NCI-H146 (cell line): ENCODE measurements at places on chromosomes 3 and 15.
A peak's percentile ranks its signal among the peaks of the same experiment; 100 is the strongest.

- no peak for DNase-seq
These were observed 42.7 kb downstream of the ESYT3 start for GRCh38 chr3:138477120-138477519.

GRCh38 chr3:145776782-145777408, 384.1 kb downstream of the PLOD2 start:
- DNase-seq = peak; percentile 71

DNA sequence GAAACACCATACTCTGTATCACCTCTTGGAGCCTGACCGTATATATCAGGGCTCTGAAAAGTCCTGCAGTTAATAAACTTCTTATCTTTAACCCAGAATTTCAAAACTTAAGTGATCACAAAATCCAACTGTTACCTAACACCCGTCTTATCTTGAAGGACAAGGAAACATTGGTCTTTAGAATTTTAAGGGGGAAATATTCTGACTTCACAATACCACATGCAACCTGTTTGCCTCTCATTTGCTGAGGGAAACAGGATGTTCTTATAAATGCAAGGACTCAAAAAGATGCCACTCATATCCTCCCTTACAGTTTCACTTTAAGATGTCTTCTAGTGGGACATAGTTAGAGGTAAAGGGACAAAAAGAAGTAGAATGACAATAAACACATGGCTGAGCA, 67.9 kb downstream of the CRTC3 start:
- DNase-seq = no peak

GRCh38 chr15:53987480-53987879, 9.2 kb downstream of the UNC13C start:
- no peak for DNase-seq

GRCh38 chr3:118754406-118755252, 280.0 kb downstream of the IGSF11 start:
- no peak for DNase-seq

- peak; percentile 76 for DNase-seq
These were observed 67.6 kb upstream of the HACD2 start for GRCh38 chr3:123652342-123652984.

DNA sequence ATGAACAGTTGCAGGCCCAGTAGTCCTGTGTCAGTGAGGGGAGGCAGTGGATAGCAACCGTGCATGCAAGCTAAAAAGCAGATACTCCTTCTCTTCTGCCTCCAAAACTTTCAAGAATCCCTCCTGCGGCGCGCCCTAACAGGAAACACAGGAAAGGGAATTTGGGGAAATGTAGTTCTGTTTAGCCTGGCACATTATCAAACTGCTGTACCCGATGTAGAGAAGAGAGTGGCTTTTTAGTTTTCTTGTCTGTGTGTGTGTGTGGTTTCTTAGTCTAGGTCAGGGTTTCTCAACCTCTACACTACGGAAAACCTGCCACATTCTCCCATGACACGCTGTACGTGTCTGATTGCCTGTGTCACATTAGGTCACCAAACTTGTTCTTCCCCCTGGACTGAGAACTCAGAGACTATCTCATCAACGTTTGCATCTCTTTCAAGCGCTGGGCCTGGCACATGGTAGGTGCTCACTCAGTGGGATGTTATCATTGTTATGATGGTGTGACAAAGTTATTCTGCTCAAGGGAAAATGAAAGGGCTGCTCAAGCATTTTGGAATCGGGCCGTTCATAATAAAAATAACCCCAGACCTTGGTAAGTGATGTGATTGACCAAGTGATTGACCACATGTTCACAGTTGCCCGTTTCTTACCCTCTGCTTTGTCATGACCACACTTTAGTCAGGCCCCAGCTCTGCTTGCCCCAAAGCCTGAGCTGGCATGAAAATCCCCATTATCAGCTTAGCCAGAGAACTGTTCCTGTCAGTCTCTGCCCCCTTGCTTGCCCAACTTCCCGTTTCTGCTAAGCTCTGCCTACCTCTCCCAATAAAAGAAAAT, 33.2 kb downstream of the TM4SF4 start:
- DNase-seq = no peak

GRCh38 chr3:144003051-144003450, 31.4 kb downstream of the DIPK2A start:
- no peak for DNase-seq

GRCh38 chr15:39574427-39574826, 6.5 kb upstream of the THBS1 start:
- DNase-seq = no peak

DNA sequence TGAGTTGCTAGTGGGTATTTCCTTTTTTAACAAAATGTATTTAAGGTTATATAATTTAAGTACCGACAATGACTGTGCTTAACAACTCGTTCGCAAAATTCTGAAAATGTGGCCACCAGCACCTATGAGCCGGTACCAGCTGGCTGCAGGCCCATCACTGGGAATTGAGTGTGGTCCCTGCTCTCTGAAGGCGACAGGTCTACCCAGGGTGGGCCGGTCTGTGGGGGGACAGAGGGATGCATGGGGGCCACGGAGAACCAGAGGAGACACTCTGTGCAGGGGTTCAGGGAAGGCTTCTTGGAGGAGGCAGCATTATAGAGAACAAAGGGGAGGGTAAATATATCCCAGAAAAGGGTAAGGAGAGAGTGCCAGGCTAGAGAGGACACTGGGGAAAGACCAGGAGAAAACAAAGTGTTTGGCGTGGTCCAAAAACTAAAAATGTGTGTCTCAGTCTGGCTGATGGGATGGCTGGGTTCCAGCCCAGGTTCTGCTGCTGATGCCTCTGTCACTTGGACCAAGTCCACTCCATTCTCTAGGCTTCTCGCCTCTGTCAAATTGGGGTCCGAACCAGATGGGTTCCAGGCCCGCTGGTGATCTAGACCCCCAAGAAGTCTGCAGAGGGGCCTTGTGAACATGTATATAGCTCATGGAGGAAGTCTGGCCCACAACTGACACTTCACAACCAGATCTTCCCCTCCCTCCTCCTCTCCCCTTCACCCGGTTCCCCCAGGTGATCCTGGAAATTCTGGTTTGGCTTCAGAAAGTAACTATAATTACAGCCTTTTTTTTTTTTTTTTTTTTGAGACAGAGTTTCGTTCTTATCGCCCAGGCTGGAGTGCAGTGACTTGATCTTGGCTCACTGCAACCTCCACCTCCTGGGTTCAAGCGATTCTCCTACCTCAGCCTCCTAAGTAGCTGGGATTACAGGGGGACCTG, 10.7 kb upstream of the CYP11A1 start:
- no peak for DNase-seq

DNA sequence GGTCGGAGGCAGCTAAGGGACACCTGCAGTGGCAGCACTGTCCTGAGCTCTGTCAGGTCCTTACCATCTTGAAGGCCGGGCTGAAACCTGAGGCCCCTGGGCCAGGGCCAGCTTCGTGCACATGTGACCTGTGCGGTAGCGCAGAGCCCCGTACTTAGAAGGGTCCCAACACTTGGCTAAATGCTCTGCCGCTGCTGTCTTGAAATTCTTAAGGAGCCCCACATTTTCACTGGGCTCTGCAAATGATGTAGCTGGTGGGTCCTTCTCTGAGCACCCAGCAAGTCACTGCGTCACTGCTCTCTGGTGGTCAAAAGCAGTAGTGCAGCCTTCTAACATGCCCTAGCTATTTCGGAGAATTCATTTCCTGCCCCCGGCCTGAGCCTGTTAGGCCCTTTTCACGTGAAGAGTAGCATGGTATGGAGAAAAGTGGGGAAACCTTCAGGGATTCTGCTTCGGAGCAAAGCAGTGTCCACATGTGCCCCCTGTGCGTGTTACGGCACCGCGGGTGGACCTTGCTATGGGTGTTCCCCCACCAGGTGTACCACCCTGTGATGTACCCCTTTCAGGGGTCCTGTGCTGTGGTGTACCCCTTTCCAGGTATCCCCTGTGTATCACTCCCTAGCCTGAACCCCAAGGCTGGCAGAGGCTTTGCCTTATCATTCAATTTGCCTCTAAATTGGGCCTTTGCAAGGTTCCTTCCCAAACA, 79.7 kb downstream of the TMEM266 start:
- peak; percentile 36 for DNase-seq

DNA sequence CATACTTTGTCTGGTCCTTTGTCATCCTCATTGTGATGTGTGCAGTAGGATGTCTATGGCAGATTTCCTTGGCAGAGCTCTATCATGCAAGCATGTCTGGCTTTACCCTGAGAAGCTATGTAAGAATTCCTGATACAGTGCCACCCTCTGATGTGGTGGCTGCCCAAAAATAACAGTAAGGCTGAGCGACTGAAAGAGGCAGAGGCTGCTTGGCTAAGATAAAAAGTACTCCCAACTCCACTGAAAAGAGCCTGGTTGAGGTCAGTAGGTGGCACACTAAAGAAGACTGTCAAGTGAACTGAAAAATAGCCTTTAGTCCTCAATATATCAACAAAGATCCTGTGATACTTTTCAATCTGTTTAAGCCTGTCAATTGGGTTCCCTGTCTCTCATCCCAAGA, 31.7 kb downstream of the BTLA start:
- DNase-seq = no peak

GRCh38 chr3:191997579-191998268, 536.8 kb downstream of the PYDC2 start:
- no peak for DNase-seq

- no peak for DNase-seq
These were observed 104.4 kb downstream of the THSD4 start for GRCh38 chr15:71219645-71220044.

- DNase-seq = no peak
These were observed 160.6 kb upstream of the IQSEC1 start for GRCh38 chr3:13233487-13234485.

- DNase-seq = no peak
These were observed 17.4 kb upstream of the RPUSD3 start for GRCh38 chr3:9861201-9861600.

DNA sequence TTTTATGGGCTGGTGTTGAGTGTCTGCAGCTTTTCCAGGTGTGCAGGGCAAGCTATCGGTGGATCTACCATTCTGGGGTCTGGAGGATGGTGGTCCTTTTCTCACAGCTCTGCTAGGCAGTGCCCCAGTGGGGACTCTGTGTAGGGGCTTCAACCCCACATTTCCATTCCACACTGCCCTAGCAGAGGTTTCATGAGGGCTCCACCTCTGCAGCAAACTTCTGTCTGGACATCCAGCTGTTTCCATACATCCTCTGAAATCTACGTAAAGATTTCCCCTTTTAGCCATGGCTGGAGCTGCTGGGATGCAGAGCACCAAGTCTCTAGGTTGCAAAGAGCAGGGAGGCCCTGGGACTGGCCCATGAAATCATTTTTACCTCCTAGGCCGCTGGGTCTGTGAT, 11.6 kb downstream of the RFX7 start:
- DNase-seq = no peak

GRCh38 chr3:127794402-127794801, 27.9 kb downstream of the MGLL start:
- DNase-seq = no peak

- DNase-seq = no peak
These were observed 47.9 kb downstream of the ATP13A5 start for GRCh38 chr3:193330555-193331204.

GRCh38 chr3:65174713-65175112, 486.9 kb upstream of the ADAMTS9 start:
- no peak for DNase-seq

- no peak for DNase-seq
These were observed 269.9 kb upstream of the UBE2E2 start for GRCh38 chr3:22933051-22933840.

DNA sequence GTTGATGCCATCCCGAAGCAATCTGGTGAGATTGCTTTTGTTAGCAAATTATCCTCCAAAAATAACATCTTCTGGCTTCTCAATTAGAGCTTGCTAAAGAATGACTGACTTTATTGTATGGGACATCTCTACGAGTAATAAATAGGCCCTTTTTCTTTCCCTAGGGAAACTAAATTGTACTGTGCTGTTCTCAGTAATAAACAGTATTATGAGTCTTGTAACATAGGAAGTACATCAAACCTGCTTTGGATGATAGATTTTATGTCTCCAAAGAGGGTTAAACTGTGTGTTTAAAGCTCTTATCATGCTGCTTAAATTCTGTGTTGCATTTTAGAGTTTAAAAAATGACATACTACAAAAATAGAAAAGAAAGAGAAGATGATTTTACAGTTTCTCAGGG, 153.4 kb upstream of the THRB start:
- DNase-seq = no peak

DNA sequence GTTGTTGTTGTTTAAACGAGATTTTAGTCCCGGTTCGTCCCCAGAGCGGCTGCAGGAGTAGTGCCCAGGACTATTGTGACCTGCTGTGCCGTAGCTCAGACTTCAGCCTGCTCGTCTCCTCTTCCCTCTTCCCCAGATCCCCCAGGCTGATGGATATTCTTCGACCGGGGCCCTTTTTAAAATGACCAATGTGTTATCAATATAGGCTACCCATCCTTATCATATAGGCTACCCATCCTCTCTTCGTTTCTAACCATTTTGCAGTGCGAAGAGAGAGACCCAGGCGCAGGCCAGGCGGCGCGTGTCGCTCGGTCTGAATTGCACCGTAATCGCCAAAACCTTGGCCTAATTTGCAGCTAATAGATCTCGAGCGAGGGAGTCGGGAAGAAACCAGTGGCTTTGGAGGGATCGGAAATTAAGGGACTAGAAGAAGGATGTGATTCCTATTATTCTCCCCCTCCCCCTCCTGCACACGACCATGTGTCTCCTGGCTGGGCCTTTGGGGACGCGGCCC, 23.0 kb downstream of the NR2F2 start:
- DNase-seq = no peak

GRCh38 chr3:81723732-81724313, 37.6 kb downstream of the GBE1 start:
- peak; percentile 5 for DNase-seq

DNA sequence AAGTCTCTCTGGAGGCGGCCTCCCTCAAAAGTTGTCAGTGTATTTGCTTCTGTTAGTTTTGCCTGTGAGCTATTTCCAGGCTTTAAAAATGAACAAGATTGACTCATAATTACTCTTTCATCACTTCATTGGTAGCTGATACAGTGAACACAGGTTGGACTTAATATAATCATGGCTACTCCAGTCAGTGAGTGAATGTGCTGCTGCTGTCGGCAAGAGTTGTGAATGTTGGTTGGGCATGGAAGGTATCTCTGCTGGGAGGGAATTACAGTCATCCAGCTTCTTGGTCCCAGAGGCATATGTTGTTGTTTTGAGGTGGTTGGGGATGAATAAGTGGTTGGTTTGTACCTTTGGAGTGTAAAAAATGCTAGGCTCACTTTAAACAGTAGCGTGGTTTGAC, 11.5 kb downstream of the TCF12 start:
- DNase-seq = no peak

GRCh38 chr3:156678197-156678596, 3.8 kb downstream of the TIPARP start:
- no peak for DNase-seq

DNA sequence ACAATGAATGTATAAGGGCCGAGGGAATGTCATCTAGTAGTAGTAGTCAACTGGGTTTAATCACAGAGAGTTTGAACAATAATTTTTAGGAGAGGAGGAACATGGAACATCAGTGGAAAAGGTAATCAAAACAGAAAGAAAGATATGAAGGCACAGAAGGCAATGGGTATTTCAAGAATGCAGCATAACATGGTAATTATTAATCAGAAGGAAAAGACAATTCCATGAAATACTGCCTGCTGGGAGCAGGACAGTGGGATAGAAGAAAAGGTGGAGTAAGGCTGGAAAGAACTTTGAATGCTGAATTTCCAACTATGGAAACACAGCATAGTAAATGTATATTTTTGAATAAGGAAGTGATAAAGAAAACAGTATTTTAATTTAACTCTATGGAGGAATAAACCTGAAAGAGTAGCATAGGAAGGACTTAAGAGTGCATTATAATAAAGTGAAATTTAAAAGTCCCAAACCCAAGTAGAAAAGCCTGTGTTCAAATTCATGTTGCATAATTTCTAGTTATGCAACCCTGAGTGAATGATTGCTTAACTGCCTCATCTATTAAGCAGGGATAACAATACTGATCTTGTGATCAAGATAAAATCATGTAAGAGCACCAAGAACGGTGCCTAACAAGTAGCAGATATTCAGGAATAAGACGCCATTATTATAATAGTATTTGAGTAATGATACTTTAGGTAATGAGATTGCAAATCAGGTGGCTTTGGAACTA, 357.7 kb downstream of the TBC1D5 start:
- DNase-seq = no peak
